Keratinocyte (primary cell): ENCODE measurements at places on chromosomes 13 and 19.

DNA sequence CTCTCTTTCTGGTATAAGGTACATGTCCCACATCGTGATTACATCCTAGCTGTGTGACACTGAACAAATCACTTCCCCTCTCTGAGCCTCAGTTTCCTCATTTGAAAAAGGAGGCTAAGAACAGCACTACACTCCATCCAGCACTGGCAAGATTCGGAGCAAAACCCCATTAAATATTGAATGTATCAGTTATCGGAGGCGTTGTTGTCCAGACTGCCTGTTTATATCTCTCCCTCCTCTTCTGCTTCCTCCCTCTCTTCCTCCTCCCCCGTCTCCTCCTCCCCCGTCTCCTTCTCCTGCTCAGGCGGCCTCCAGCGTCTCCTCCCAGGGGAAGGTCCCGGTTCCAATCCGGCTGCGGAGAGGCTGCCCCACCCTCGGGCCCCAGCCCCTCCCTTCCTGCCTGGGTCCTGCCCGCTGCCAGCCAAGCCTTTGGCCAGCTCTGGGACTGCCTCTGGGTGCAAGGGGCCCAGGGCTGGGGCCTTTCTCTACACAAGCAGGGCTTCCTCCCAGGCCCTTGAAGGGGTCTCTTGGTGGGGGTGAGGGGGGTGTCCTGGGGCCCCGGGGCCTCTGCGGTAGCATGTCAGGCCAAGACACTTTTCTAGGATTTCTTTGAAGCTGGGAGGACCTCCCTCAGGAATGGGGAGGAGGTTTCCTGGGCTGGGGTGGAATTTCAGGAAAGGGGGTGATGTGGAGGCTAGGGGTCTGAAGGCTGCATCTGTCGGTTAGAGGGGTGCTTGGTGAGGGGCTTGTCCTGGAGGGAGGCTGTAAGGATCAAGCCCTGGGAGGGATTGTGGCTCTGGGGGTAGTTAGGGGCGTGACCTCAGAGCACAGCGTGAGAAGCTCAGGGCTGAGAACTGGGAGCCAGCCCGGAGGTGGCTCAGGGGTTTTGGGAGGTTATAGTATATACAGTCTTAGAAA lies 1.9 kb downstream of the RRAS start:
- DNase-seq: no peak

DNA sequence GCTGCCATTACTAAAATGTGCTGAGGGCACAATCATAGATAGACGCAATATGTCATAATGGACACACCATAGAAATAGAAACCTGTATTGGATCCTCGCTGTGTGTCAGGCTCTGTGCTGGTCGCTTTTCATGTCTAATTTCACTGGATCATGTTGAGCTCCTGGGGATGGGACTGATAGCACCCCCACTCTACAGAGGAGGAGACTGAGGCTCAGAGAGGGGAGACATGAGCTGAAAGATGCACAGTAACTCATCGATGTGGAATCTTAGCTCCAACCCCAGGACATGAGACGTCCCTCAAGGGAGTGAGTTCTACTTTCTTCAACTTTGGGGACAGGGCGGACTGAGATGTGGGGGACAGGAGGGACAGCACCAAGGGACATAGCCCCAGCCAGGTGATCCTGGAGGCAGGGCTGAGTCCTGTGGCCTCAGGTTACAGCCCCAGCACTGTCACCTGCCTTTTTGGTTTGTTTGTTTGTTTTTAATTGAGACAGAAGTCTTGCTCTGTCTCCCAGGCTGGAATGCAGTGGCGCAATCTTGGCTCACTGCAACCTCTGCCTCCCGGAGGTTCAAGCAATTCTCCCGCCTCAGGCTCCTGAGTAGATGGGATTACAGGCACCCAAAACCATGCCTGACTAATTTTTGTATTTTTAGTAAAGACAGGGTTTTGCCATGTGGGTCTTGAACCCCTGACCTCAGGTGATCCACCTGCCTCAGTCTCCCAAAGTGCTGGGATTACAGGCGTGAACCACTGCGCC lies 6.6 kb upstream of the GIPC1 start:
- no peak for DNase-seq

GRCh38 chr19:45601524-45602374 lies at the start of gene GPR4:
TSS of gene GPR4 (minus strand) at chr19:45602212. CDS start at chr19:45591866, 10,346 bp downstream.
- DNase-seq: no peak

DNA sequence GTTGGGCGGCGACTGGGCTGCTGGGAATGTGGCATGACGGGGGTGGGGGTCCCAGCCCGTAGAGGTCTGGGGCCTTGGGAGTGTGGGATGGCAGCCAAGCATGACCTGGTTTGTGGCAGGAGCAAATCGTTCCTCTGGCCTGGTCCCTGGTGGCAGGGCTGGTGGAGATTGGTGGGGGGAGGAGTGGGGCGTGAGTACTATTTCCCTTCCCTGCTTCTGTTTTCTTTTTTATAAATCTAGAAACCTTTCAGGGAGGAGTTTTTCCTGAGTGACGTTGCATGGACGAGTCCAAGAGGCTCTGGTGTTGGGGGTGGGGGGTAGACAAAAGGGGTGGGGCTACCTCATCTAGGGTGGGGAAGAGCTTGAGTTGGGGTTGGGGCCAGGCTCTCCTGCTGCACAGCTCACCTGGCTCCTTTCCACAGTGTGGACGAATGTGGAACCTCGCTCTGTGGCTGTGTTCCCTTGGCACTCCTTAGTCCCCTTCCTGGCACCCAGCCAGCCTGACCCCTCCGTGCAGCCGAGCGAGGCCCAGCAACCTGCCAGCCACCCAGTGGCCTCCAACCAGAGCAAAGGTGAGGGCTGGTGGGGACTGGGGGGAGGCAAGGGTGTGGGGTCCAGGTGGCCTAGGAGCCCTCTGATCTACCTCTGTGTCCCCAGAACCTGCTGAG lies 15.4 kb upstream of the PRR19 start:
- no peak for DNase-seq

DNA sequence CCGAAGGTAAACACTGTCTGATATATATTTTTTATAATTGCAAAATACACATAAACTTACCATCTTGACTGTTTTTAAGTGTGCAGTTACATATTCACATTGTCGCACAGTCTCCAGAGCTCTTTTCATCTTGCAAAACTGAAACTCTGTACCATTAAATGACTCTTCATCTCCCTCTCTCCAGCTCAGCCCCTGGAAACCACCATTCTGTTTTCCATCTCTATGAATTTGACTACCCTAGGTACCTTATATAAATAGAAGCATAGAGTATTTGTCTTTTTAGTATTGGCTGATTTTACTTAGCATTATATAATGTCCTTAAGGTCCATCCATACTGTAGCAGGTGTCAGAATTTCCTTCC lies 45.8 kb downstream of the LRCH1 start:
- DNase-seq: no peak

- no peak for DNase-seq
Measured at GRCh38 chr13:40517486-40518480, 148.7 kb downstream of the FOXO1 start.

DNA sequence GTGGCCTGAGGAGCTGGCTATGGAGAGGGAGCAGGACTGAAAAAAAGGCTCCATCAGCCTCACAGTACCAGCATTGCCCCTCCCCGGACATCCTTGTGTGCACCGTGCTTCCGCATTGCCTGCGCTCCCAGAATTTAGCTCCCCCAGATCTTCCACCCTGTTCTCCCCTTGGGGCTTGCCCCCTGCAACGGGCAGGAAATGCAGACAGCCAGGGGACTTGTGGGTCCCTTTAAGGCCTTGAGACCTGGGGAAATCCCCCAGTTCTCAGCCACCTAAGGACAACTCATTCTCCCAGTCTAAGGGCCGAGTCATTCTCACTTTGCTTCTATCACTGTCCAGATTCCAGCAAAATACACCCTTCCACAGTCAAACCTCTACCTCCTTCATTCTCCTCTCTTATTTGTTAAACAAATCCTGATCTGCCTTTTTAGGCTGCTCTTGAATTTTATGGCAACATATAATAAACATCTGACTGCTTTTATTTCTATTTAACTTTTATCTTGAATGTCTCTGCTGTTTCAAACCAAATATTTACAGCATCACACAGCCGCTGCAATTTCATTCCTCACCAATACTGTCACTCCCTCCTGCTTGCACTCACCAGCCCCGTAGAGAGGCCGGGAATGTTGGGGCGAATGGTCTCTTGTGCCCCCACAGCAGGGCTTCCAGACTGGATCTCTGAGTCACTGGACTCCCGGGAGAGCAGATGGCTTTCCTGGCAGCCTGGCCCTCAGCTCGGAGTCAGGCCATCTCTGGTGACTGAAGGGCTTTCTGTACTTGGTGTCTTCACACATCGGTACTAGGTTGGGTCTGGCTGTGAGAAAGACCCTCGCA lies 221.9 kb downstream of the TSHZ3 start:
- DNase-seq: no peak

DNA sequence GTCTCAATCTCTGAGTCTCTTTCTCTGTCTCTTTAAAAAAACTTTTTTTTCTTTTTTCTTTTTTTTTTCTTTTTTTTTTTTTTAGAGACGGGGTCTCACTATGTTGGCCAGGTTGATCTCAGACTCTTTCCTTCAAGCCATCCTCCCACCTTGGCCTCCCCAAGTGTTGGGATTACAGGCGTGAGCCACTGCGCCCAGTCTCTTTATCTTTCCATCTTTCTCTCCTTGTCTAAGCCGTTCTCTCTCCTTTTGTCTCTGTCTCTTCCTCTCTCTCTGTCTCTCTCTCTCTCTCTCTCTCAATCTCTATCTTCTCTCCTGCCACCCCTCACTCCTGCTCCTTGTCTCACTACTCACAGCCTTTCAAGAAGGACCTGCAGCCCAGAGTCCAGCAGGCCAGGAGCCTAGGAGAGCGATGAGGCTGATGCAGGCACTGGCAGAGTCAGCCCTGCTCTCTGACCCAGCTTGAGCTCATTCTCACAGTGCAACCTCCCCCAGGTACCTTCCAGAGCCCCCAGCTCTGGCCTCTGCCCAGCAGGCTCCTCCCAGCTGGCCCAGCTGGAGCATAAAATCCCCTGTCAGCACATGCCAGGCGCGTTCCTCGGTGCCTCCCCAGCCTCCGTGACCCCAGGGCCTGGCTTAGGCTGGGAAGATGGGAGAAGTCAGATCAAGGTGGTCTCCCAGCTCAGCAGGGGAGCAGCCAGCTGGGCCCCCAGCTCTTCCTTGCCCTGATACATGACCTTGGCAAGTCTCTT lies at the start of gene NPHS1:
TSS of gene NPHS1 (minus strand) at position 476 of the 752 bp plus-strand sequence. CDS start 667 bp downstream, outside the sequence.
- no peak for DNase-seq

DNA sequence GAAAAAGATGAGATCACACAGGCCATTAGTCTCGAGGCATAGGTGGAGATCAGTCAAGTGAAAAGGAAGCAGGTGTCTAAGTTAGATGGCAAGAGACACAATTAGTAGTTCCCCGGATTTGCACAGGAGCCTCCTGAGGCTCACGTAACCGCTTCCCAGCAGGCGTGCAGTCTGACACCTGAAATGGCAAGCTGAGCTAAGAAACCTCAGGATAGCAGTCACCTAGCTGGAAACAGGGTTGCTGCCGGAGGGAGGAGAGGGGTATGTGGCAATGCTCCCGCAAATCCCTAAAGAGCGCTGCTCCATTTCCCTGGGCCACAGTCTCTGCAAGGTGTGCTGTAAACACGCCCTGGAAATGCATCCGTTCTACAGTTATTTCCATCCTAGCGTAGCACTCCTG lies 1151.0 kb downstream of the DIAPH3 start:
- no peak for DNase-seq

- no peak for DNase-seq
Measured at GRCh38 chr19:36120984-36121358, 5.7 kb downstream of the TBCB start.

DNA sequence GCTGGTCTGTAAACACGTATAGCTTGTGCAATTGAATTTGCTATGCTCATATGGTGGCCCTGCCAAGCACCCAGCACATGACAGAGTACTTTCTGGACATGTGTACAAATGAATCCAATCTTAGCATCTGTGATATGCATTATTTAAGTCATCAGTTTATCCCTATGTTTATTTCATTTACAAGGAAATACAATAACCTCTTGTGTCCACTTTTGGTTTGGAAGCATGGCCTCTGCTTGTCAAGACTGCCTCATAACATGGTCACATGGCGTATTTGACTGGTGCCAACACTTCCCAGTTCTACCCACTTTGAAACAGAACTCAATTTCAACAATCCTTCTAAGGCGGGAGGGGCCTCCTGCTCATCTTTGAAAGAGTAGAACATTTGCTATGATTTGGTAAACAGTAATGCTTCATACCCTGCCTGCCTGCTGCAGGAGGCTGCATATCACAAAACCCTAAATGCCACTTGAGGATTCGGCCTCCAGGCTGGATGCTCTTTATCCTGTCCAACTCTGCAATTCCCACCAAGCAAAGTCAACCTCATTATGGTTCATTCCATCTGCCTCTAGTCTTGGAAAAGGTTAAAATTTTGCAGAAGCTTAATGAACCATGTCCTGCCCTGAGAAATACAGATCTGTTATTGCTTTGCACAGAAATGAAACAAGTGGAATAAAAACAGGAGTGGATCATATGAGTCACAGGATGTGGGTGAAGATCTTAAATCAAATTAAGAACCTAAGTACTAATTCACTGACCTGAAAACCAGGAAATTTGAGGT lies 151.3 kb downstream of the CYSLTR2 start:
- DNase-seq: no peak

GRCh38 chr19:13037161-13037560 lies 41.9 kb downstream of the NFIX start:
- no peak for DNase-seq

DNA sequence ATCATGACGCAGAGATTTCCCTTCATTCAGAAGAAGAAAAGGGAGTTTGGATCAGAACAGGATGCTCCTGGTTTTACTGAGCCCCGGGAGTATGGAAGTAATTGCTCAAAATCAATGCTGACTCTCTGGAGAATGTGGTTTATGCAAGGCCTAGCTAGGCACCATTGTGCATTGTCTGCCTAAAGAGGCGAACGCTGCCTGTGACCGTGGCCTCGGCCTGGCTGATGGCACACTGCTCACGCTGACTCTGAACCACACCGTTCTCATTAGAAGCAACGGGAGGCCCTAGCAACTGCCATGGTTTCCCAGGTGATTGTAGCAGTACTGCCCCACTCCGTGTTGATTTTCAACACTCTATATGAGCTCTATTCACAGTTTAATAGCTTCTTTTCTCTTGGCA lies 41.7 kb upstream of the UBL3 start:
- no peak for DNase-seq

DNA sequence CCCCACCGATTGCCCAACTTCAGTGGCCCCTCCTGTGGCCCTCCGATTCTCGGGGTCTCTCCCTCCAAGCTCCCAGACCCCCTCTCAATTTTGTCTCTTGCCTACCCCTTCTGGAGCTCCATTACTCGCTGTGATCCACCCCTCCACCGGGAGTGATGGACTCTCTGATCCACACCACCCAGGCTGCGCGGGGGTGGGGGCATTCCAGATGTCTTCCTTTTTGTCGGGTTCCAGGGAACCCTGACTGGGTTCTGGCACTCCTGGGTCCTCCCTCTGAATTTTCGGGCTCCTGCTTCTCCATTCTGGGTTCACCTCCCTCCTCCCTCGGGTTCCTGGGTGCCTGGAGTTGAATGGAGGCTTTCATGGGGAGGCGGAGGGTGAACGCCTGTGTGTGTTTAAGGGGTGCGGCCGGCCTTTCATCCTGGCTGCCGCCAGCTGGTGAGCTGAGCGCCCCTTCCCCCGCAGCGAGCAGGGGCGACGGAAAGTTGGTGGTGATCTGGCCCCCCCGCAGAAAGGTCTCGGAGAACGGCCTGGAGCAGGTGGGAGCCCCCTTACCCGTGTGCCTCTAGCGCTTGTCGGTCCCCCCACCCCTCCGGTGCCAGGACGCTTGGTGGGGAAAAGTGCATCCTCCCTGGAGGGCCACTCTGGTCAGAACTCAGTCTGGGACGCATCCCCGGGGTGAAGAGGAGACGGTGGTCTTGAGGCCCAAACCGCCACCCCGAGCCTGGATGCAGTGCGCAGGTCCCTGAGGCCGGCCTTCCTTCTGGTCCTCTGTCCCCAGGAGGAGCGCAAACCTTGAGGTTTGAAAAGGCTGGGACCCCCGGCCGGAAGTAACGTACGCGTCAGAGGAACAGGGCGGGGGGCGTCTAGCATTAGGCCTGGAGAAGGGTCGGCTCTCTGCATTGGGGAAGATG lies 1.6 kb downstream of the MISP3 start:
- DNase-seq: no peak
